ENCODE measurements at places on chromosomes 7 and 10. TPM values are rescaled to one million over a fixed set of nuclear protein-coding genes. Genes with fewer than 3 reads are reported as not detected.

Gene MALSU1
- polyA plus RNA-seq = 66.8 TPM

Gene NCF1
- polyA plus RNA-seq = not detected

Gene ASAH2B
- 4.6 TPM for polyA plus RNA-seq

Gene ZNF488
- 0.16 TPM for polyA plus RNA-seq

Gene SUV39H2
- polyA plus RNA-seq = 6.2 TPM

All from AG04450 (cell line).